ENCODE measurements at places on chromosomes 11 and 22.

- DNase-seq, result no peak
Measured at GRCh38 chr11:71917646-71918140, 10.7 kb downstream of the XNDC1N start.

GRCh38 chr11:15710580-15711275 is 596.0 kb downstream of the INSC start:
- DNase-seq, result no peak

- no peak for DNase-seq
Measured at GRCh38 chr11:1148752-1149180, 9.0 kb upstream of the MUC5AC start.

- no peak for DNase-seq
Measured at GRCh38 chr11:14499178-14499559, 442 bp downstream of the COPB1 start.

DNA sequence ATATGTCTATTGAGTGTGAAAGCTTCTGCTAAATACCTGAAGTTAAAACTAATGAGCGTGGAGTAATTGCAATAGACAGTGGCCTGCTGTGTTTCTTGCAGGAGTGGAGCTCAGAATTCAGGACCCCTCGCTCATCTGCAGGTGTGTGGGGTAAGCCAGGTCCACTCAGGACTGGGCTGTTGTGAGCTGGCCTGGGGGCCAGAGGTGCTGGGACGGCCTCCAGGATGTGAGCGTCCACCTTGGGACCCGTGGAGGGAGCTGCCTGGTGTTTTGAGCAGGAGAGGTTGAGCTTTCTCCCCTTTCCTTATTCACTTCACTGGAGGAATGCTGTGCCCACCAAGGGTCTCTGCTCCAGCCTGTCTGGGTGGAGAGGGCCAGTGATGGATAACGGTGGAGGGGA is 681.2 kb downstream of the BRD1 start:
- DNase-seq, result no peak

DNA sequence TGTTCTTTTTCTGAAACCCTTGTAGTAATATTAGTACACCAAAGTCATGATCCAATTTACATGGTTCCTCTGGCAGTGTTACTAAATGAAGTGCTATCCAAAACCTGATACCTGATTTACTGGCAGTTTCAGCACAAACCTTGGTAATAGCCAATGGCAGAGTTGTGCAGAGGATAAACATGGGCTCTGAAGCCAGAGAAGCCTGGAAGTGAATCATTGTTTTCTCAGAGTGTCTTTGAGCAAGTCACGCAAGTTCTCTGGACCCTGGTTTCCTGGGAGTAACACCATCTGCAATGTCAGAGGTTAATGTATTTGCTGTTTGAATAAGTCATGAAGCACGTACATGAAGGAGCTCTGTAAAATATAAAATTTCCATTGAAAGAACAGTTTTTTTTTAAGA is 222.3 kb upstream of the NARS2 start:
- no peak for DNase-seq

- no peak for DNase-seq
Measured at GRCh38 chr11:108224911-108225786, 2.3 kb downstream of the ATM start.

DNA sequence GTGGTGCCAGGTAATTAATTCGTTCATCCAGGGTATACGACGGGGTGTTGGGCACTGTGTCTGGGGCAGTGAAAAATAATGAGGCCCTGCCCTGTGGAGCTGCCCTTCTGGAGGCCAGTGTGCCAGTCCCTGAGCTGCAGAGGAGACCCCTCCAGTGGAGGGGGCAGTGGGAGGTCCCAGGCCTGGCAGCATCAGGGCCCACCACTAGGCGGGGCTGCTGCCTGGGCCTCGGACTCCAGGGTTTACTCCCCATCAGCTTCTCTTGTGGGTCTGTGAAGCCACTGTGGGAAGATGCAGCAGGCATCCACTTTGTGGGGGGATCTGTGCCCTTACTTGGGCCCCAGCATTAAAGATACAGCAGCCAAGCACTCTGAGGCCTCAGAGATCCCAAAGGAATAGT is 17.4 kb upstream of the TMPRSS6 start:
- DNase-seq, result no peak

- DNase-seq, result no peak
Measured at GRCh38 chr11:30192620-30193019, 38.2 kb upstream of the FSHB start.

- DNase-seq, result no peak
Measured at GRCh38 chr22:40265783-40266182, 80.5 kb upstream of the ADSL start.

DNA sequence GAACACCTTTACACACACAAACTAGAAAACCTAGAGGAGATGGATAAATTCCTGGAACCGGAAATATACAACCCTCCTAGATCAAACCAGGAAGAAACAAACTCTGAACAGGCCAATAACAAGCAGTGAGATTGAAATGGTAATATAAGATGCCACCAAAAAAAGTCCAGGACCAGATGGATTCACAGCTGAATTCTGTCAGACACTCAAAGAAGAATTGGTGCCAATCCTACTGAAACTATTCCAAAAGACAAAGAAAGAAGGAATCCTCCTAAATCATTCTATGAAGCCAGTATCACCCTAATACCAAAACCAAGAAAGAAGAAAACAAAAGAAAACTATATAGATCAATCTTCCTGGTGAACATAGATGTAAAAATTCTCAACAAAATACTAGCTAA is 33.9 kb downstream of the PIWIL3 start:
- no peak for DNase-seq

- DNase-seq, result peak; percentile 54
Measured at GRCh38 chr22:49826603-49827270, 936 bp downstream of the BRD1 start.

All from Caco-2 (cell line).